ENCODE measurements at places on chromosomes 13 and 19.

GRCh38 chr13:103188713-103189326 lies 122.6 kb upstream of the SLC10A2 start:
- DNase-seq, result no peak

DNA sequence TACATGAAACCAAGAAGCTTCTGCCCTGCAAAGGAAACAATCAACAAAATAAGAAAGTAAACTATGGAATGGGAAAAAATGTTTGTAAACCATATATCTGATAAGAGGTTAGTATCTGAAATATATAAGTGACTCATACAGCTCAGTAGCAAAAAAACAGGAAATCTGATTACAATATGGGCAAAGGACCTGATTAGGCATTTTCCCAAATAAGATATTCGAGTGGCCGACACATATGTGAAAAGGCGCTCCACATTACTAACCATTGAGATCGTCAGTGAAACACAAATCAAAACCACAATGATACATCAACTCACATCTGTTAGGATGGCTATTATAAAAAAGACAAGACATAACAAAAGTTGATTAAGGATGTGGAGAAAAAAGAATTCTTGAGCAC lies 2818.6 kb upstream of the PCDH20 start:
- DNase-seq, result no peak

- DNase-seq, result no peak
Measured at GRCh38 chr13:28819046-28819730, 951 bp upstream of the MTUS2 start.

DNA sequence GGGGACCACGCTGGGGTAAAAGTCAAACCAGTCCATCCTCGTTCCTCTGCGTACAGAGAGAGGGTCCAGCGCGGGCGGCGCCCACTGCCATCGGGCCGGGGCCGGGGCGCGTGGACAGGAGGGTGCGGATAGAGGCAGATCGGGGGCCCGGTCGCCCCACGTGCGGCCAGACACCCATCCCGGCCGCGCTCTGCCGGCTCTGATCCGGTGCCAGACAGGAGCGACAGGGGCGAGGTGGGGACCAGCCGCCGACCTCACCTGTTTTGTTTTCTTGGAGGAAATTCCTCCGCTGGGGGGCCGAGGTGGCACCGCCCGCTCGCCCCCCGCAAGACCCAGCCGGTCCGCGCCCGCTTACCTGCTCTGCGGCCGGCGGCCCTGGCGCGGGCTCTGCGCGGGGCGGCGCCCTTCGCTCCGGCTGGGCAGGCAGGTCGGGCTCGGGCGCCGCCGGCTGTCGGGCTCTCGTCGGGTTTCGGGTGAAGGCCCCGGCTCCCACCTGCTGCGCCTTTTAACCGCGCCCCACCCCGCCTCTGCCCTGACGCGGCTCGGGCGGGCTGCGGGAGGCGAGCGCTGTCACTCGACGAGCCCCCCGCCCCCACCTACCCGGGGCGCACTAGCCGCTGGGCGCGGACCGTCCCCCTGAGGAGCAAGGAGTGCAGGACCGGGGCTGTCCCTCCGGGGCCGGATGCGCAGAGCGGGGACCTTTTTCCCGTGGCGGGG lies at the start of gene GJB6:
TSS of gene GJB6 (minus strand) at position 481 of the 717 bp plus-strand sequence. CDS start 8,839 bp downstream, outside the sequence.
- DNase-seq, result peak; percentile 5

- no peak for DNase-seq
Measured at GRCh38 chr19:15436012-15436825, 13.5 kb downstream of the WIZ start.

- DNase-seq, result no peak
Measured at GRCh38 chr13:82565201-82565600, 1317.1 kb downstream of the SLITRK1 start.

- DNase-seq, result no peak
Measured at GRCh38 chr13:42981317-42981716, 10.7 kb downstream of the EPSTI1 start.

Measured in stimulated activated naive CD4-positive, alpha-beta T cell (primary cell).